ENCODE measurements at places on chromosomes 12 and 14.
A peak's percentile ranks its signal among the peaks of the same experiment; 100 is the strongest.

DNA sequence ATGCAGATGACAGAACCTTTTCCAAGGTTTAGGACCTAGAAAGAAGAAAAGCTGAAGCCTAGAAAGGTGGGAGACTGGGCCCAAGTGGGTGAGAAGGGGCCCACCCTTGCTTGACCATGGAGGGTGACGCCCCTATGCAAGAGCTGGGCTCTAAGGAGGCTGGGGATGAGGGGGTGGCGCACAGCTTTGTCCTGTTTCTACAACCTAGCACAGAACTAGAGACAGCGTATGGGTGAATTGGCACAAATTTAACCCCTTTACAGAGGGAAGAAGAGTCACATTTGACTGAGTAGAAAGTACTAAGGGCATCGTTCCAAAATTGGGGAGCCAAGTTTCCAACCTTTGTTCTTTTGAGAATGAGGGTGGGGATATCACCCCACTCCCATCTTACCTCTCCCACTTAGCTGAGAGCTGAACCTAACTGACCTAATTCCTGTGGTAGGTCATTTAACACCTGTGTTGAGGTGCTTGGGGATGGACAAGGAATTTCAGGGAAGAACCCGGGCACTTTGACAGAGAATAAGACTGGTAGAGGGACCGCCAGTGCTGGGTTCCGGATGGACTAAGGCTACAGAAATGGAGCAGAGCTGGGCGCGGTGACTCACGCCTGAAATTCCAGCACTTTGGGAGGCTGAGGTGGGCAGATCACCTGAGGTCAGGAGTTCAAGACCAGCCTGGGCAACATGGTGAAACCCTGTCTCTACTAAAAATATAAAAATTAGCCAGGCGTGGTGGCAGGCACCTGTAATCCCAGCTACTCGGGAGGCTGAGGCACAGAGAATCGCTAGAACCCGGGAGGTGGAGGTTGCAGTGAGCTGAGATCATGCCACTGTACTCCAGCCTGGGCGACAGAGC, 5.2 kb downstream of the NFKBIA start:
- no peak for DNase-seq

DNA sequence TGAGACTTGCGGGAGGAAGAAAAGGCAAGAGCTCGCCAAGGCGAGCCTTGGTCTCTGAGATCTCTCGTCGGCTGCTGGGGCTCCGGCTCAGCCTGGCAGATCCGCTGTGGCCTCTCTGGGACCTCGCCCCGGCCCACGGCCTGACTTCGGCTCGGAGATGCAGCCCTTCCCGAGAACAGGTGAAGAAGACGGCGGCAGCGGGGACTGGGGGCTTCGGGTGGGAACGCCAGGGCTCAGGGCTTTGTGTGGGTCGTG, 6.0 kb upstream of the HOXC9 start:
- DNase-seq = no peak

GRCh38 chr14:98984719-98985041, 287.3 kb downstream of the BCL11B start:
- no peak for DNase-seq

DNA sequence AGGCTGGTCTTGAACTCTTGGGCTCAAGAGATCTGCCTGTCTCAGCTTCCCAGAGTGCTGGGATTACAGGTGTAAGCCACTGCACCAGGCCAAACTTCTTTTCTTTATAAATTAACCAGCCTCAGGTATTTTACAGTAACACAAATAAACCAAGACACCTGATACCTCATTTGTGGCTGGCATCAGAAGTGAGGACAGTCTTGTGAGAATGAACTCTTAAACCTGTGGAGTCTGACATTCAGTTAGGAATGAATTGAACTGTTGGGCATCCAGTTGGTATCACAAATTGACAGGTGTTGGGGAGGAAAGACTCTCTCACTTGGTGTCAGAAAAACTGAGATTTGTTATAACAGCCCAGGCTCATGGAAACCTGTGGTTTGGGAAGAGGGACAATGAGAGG, 120.5 kb downstream of the DENND5B start:
- no peak for DNase-seq

- no peak for DNase-seq
Observed at GRCh38 chr12:109767991-109768900, 54.6 kb downstream of the FAM222A start.

- no peak for DNase-seq
Observed at GRCh38 chr12:27778206-27778605, 1.8 kb upstream of the KLHL42 start.

GRCh38 chr14:24607081-24607480, 2.4 kb downstream of the GZMH start:
- no peak for DNase-seq

DNA sequence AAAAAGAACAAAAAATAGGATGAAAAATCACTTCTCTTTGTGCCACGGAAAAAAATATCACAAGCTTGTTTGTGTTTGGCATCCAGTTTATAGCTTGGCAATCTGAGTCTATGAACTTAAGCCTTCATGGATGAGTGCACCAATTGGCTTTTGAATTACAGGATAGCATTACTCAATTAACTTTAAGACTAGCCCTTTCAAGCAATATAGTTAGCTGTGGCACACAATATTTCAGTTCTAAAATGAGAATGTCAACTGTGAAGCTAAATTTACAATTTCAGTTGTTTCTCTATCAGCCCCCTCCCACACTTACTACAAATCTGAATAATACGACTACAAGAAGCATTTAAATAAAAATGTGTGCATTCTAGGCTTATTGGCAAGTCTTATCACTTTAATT, 8.3 kb downstream of the RERG start:
- no peak for DNase-seq

DNA sequence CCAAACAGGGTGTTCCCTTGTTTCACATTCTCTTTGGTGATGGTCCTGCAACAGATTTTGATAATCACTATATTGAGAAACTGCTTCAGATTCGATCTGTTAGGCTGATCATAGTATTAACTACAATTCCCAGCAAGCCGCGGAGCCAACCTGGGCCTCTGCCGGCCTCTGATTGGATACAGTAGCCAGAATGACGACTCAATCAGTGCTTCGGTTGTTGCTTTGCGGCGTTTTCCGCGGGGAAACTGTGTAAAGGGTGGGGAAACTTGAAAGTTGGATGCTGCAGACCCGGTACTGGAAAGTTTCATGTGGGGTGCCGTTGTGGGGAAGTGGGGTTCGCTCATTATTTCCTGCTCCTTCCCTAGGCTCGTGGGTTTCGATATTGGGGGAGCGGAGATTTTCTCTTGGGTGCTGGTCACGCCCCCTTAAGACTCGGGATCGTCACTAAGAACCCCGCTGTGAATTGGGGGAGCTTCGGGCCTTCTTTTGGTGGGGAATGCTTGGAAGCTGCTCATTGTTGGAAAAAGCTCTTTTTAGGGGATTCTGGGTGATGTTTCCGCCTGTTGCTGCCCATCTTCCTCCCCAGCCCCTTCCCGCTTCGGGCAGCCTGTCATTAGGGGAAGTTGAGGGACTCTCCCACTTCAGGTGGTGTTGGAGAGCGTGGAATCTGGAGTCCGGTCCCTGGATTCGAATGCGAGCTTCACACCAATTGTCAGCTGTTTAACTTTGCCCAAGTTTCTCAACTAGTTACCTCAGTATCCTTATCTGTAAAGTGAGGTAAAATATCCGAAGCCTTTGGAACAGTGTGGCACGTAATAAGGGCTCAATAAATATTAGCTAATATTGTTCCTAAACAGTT, at the start of gene RAD51B:
RAD51B (plus strand) TSS at position 217 of the 859 bp plus-strand sequence.
- DNase-seq = peak; percentile 48

DNA sequence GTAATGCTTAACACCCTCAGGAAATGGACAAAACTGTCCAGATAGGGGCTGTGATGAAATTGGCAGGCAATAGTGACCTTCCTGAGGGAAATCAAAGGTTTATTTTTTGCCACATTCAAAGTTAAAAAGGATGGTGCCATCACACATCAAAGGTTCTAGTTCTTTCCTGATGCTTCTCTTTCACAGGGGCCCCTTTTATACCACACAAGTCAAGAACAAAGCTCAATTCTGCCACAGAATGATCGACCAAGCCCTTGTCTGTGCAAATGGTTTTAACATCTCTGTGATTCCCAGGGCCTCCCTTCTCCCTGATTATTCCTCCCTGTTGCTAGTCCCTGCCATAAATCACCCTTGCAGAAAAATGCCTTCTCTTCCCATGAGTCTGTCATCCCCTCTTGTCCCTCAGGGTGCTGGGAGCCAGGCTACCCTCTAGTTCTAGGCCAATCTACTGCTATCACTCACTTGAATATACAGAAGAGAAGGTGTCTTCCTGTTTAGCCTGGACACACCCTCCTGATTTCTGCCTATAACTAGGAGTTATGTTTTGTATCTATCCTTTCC, 22.7 kb downstream of the SMCO2 start:
- no peak for DNase-seq

DNA sequence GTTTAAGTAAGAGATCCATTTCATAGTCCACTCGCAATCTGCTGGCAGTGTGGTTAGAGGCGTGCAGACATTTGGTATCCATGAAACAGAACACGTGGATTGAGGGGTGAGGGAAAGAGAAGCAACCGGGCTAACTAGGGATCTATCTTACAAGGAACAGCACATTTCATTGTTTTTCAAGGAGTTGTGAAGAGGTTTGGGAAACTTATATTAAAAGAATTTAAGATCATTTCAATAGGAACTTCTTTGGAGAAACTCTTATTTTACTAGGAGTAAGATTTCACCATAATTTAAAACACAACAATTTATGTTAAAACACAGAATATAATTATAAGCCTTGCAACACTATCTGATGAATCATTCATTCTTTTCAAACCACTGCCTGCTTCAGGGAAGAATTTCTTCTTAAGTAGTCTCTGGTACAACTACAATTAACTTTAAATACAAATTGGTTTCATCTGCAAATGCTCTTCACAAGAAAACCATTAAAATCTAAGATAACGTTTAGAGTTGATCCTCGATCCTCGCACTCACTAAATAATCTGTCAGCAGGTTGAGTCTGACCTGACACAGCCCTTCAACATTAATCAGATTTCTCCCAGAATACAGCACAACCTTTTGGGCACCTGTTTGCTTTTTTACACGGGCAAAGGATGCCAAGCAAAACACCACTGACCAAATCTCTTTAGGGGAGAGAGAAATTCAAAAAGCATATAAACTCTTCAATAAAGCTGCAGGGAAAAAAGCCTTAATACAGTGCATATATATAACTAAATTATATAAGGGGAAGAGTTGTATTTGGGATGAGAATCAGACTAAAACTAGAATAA, 27.3 kb downstream of the PPTC7 start:
- DNase-seq = no peak

DNA sequence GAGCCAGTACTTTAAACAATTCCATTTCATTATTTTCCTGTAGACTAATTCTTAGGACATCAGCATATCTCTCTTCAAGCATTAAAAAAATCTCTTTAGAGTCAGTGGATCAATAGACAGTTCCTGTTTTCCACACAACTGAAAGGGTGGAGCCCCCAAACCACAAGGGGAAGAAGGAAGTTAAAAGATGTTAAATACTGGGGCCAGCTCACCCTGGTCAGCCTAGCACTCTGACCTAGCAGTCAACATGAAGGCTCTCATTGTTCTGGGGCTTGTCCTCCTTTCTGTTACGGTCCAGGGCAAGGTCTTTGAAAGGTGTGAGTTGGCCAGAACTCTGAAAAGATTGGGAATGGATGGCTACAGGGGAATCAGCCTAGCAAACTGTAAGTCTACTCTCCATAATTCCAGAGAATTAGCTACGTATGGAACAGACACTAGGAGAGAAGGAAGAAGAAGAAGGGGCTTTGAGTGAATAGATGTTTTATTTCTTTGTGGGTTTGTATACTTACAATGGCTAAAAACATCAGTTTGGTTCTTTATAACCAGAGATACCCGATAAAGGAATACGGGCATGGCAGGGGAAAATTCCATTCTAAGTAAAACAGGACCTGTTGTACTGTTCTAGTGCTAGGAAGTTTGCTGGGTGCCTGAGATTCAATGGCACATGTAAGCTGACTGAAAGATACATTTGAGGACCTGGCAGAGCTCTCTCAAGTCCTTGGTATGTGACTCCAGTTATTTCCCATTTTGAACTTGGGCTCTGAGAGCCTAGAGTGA, at the start of gene LYZ:
LYZ (plus strand) TSS at position 220 of the 777 bp plus-strand sequence; CDS start at position 248, 28 bp downstream.
- no peak for DNase-seq

DNA sequence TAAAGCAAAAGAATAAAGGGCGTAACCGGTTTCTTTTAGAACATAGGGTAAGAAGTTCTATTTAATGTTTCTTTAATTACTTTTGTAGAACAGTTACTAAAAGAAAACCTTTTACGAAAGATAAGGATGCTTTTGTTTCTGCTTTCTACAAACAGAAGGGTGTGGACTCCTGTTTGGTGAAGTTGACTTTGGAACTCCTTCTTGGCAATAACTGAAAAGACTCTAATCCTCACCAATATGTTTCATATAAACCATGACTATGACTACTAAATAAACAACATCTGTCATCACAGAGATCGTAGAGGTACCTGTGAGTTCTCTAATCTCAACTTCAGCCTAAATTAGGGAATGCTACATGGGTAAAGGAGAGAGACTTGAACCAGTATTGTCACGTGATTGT, 210.8 kb upstream of the FLRT2 start:
- no peak for DNase-seq

- DNase-seq = peak; percentile 4
Observed at GRCh38 chr12:27161458-27162228, 79.3 kb upstream of the C12orf71 start.

GRCh38 chr12:64352181-64352580, 38.4 kb downstream of the C12orf56 start:
- DNase-seq = no peak

- no peak for DNase-seq
Observed at GRCh38 chr14:68141281-68142088, 321.9 kb downstream of the RAD51B start.

Data from NCI-H510A (cell line).